ENCODE measurements at places on chromosomes 6 and 20.

- DNase-seq, result no peak
These were observed 272.9 kb downstream of the SMOC2 start for GRCh38 chr6:168713839-168714238.

GRCh38 chr6:20412682-20413073 is 11.0 kb downstream of the E2F3 start:
- DNase-seq, result no peak

GRCh38 chr20:8849990-8850389 is 218.9 kb upstream of the PLCB4 start:
- DNase-seq, result no peak

GRCh38 chr6:139175389-139175948 is 40.6 kb downstream of the HECA start:
- no peak for DNase-seq

- no peak for DNase-seq
These were observed 11.8 kb downstream of the JPH2 start for GRCh38 chr20:44174996-44175765.

DNA sequence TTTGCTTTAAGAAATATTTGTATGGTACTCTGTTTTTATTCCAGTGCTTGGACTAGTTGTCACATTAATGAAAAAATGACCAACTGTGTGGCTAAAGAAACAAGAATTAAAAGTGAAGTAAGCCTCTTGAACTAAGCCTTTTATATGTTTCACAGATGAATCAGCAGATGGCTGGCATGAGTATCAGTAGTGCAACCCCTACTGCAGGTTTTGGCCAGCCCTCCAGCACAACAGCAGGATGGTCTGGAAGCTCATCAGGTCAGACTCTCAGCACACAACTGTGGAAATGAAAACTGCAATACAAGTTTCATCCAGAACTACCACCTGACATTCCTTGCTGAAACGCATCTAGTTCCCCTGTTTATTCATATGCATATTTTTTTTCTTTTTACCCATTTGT is 96.8 kb downstream of the B3GAT2 start:
- DNase-seq, result no peak

GRCh38 chr6:118736440-118736839 is 85.0 kb upstream of the CEP85L start:
- DNase-seq, result no peak

DNA sequence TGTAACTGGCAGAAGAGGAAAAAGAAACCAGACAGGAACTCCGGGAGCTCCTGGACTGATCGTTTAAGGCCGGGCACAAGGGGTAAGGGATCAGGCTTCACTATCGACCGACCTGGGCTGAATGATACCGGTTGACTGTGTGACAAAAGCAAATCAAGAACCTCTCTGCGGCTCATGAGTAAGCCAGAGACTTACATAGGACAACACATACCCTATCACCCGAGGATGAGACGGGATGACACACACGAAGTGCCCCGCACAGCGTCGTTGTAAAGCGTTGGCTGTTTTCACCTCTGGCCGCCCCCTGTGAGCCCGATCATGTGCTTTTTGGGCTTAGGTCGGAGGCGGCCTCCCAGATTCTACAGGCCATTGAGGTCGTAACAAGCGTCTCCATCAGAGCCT is 695 bp upstream of the TGIF2 start:
- DNase-seq, result no peak

DNA sequence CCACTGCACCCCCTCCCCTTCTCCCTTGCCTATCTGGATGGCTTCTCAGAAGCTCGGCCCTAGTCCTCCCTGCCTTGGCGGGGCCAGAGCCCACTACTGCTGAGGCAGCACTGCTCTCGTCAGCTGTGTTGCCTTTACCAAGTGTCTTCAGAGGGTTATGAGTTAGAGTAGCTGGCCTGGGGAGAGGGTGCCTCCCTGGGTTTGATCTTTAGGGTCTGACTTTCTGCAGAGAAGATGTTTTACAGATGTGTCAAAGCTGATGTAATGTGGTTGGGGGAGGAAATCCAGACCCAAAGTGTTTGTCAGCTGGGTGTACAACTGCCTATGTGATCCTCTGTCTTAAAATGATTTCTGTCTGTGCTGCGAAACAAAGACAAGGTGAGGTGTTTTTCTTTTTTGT is 30.4 kb upstream of the PI16 start:
- no peak for DNase-seq

GRCh38 chr20:9613871-9614270 is 99.5 kb downstream of the LAMP5 start:
- DNase-seq, result no peak

- DNase-seq, result no peak
These were observed 413.5 kb downstream of the BCKDHB start for GRCh38 chr6:80519811-80520594.

DNA sequence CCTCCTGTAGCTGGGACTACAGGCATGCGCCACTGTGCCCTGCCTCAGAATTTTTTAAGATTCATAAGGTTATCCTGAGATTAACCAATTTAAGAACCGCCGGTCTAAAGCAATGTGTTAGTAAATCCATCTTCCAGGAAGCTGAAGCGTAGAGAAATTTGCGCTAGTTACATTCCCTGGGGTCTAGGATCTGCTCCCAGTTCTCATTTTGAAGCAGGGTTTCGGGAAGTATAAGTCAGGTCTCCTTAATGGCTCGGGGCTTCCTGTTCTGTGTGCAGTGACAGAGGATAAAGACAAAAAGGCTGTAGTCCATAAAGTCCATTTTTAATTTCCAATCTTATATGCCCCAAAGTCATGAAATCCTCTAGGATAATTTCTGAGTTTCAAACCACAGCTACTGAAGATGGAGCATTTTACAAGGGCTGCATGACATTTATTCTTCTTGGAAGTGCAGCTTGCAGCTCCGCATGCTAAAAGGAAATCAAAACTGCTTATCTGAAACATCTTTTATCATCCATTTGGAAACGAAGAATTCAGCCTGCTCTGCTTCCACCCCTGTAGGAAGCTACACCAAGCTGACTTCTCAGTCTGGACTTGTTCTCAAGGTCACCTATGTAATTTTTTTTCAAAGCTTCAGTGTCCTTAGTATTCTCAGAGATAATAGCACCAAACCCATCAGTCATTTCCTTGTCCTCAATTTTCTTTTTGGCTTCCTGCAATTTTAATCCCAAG is 326.1 kb downstream of the PRL start:
- no peak for DNase-seq

- DNase-seq, result no peak
These were observed 16.1 kb upstream of the SPACA1 start for GRCh38 chr6:88031550-88031949.

DNA sequence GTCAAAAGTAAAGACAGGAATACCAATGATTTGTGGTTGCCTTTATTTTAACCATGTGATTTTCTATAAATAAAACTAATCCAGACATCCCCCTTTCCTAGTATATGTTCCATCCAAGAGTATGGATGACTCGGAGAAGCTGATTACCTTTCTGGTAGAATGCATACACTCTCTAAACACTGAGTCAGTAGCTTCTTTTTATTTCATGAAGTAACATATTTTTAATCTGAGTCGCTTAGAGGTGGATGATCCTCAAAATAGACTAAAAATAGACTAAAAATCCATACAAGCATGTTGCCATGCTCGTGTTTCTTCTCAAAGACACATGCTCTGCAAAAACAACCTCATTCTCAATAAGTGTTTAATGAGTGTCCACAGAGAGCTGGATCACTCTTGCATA is 263.7 kb downstream of the COL12A1 start:
- no peak for DNase-seq

DNA sequence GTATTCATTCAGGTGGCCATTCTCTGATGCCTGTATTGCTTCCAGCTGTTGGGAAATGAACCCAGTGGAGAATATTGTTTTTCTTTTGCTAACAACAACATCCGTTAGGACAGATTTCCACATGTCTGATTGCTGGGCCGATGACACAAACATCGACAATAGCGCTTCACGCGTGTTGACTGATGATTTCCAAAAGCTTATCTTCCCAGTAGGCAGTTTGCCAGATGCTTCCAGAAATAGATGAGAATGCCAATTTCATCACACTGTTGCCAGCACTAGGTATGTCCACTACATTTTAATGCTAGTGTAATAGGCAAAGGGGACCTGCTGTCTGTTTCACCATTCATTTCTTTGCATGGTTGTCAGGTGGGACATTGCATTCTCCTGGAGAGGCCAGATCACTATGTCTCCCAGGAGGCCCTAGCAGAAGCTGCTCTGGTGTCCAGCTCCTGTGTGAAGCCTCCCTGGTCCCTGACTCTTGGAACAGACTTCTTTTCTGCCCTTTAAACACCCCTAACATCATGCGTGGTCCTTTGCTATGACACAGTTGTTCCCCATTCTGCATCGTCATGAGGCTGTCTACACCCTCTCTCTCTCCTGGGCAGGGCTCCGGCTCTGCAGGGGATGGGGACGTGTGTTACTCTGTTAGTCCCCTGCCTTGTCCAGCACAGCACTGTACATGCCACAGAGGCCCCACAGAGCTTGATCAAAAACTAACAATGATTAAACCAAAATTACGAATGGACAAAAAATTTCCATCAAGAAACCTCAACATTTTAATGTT is 181.6 kb downstream of the CDH26 start:
- no peak for DNase-seq

DNA sequence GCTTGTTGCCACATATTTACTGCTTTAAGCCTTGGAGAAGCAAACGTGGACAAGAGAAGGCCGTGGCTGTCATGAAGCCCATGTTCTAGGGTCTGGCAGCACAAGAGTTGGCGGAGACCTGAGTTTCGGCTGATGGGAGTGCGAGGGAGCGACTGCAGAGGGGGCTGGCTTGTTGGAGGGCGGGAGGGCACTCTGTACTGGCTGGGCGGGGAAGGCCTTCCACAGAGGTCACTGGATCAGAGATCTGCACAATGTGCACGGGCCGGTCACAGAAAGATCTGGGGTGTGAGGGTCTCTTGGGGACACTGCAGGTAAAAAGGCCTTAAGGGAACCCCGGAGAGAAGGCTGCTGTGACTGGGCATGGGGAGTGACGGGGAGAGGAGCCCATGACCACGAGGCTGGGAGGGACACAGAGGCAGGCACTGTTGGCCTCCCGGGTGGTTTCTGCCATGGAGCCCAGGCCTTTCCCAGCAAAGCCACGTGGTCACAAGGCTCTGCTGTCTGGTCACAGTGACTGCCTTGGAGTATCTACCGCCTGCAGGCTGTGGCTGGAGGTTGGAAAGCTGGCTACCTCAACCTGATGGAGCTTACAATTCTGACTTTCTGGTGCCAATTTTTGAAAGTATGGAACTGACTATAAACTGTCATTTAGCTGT is 23.8 kb downstream of the FOXC1 start:
- no peak for DNase-seq

DNA sequence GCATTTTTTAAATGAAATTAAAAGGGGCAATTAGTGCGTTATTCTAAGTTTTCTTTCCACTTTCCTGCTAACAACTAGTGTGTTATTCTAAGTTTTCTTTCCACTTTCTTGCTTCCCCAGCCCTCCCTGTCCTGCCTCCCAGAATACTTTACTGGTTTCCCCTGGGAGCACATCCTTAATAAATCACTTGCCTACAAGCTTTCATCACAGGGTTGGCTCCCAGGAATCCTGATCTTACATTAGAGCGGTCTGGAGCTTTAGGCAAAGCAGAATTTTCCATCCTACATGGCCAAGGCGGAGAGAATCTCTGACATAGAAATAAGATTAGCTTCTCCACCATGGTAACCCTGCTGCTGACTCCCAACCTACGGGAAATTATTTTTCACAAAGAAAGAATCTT is 150.4 kb downstream of the BFSP1 start:
- no peak for DNase-seq

- DNase-seq, result no peak
These were observed 982 bp downstream of the HECA start for GRCh38 chr6:139135578-139136545.

DNA sequence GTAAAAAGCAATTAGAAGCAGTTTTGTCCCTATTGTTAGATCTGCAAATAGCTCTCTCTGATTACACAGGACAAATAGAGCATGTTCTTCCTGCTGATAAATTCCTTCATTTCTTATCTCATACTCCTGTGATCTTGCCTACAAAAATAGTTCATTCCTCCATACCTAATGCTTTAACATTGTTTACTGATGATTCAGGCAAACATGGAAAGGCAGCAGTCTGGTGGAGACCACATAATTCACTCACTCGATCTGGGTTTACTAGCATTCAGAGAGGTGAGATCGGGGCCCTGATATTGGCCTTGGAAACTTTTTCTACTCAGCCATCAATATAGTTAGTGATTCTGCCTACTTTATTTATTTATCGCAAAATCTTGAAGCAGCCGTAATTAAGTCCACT is 20.2 kb downstream of the HLA-DPA1 start:
- DNase-seq, result no peak

DNA sequence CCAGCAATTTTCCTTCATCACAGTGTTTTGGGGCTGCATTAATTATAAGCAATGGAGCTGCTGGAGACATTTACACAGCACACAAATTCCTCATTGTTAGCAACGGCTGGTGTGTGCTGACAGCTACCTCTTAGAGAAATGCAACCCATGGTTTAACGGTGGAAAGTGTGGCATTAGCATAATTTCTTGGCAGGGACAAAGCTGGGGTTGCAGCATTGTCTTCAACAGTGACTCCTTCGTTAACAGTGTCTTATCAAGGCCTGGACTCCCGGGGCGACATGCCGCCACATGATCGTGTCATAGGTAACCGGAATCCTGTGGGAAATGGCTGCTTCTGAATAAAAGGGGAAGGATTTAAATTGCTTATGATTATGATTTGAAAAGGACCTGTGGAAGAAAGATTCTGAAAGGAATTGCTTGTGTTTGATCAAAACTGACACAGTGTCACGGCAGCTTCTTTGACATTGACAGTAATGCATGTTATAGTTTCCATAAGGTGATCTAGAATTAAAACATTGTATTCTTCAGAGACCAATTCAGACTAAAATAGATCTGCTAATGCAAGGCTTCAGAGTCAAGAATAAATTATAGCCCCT is 128.0 kb downstream of the UST start:
- no peak for DNase-seq

DNA sequence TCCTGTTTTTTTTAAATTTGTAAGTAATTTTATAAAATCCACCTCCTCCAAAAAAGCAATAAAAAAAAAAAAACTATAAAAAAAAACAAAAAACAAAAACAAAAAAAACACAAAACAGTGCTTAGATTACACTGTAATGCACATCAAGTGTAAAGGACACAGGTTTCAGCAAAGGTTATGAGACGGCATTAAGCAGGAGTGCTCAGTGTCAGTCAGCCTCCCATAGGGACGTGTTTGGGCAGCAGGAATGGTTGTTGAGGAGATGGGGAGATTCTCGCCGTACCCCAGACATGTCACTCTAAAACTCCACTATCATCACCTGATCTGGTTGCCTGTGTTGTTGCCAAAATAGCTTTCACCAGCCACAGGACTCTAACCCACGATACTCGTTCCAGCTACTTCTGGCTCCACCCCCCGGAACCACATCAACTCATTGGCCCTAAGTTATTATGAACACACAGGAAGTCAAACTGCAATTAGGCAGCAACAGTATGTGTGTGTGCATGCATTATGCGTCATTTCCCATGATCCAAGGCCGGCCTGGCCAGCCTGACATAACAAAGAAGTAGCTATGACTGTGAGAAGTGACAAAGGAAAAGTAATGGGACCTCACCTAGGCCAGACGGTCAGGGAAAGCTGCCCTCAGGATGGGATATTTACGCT is 28.7 kb downstream of the ECT2L start:
- no peak for DNase-seq

- peak; percentile 37 for DNase-seq
These were observed 69.8 kb upstream of the FAM184A start for GRCh38 chr6:119148098-119148824.

Data from amygdala (tissue), 56 donors.